ENCODE measurements at places on chromosomes 3 and 15.

DNA sequence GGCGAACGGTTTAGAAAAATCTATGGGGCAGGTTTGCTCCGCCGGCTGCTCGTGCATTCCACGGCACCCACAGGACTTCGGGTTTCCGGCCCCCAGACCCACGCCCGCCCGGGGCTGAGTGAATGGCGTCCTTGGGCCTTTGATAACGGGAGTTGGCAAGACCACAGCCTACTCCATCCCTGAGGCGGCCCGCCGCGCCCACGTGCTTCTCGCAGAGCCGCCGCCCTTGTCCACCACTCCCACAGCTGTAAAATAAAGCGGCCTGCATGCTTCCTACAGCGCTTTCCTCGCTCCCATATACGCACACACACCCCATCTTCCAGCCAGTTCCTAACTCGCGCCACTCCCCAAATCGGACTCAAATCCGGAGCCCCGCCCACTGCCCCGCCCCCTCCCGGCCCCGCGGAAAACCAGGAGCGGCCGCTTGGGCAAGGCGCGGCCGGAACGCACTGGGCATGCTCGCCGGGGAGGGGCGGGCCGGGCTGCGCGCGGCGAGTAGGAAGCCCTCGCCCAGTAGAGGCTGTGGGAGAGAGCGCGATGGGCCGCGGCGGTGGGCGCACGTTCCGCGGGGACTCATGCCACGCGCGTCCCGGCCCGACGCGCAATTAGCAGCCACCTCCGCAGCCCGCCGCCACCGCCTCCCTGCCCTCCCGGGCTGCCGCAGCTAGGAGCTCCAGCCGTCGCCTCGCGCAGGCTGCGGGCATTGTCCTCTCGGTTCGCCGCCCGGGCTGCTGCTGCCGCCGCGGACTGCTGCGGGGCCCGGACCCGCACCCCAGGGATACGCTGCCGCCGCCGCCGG, at the start of gene RAP2B:
Gene RAP2B, plus strand, starts transcription at position 513 of the 799 bp plus-strand sequence. CDS start 468 bp downstream, outside the sequence.
- DNase-seq: peak; percentile 96

GRCh38 chr15:76636059-76636458, 269.1 kb downstream of the SCAPER start:
- DNase-seq: no peak

- no peak for DNase-seq
Observed at GRCh38 chr15:41698779-41699178, 38.6 kb downstream of the MGA start.

GRCh38 chr3:64083575-64083974, 60.3 kb upstream of the PSMD6 start:
- DNase-seq: no peak

DNA sequence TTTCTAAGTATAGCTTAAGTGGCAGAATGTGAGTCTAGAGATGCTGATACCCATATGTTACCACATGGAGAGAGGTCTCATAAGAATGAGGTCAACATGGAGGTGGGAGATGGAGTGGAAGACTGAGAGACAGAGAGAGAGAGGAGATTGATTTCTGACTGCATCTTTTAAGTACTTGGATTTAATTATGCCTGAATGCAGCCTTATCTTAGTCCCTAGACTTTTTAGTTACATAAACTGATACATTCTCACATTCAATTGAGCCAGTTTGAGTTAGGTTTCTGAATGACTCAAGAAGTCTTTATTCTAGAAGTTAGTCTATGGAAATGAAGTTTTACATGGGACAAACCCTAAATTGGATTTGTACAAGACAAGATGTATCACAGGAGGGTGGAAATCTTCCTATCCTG, 58.5 kb upstream of the TNFSF10 start:
- no peak for DNase-seq

- peak; percentile 85 for DNase-seq
Observed at GRCh38 chr15:40754883-40755811, at the start of gene RMDN3. Gene RMDN3, minus strand, starts transcription at chr15:40755254. Its CDS starts 471 bp downstream, at chr15:40754783.

GRCh38 chr3:129310111-129311011, 31.7 kb downstream of the HMCES start:
- no peak for DNase-seq

GRCh38 chr15:69014454-69014853, at the start of gene NOX5:
Gene NOX5, plus strand, starts transcription at chr15:69014695. Its CDS starts 41 bp downstream, at chr15:69014736.
- no peak for DNase-seq

DNA sequence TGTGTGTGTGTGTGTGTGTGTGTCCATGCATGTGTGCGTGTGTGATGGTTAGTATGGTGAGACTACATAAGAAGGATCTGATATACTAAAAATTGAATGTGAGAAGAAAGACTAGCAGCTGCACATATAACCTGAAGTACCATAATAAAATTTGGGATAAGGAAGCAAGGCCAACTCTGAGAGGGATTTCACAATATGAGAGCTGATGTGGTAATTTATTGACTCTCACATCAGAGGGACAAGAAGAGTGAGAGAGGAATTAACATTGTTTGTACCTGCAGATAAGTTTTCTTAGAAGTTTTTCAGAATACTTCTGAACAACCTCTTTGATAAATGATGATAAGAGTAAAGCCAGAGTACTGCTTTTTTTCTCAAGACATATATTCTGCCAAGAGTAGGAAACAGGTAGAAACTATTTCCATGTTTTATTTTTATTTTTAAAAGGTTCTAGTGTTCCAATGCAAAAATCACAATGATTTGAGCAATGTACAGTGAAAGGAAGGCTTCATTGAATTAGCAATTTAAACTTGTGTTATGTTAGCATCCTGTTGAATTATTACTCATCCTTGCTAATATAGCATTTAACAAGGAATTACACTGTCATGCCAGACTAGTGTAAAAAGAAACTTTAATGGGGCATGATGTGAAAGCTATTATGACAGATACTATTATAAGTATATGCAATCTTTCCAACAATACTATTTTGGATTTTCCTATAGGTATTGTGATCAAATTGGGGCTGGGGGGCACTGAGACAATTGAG, 415.5 kb upstream of the ARPP21 start:
- no peak for DNase-seq

- no peak for DNase-seq
Observed at GRCh38 chr15:36954486-36954885, 145.9 kb downstream of the MEIS2 start.

DNA sequence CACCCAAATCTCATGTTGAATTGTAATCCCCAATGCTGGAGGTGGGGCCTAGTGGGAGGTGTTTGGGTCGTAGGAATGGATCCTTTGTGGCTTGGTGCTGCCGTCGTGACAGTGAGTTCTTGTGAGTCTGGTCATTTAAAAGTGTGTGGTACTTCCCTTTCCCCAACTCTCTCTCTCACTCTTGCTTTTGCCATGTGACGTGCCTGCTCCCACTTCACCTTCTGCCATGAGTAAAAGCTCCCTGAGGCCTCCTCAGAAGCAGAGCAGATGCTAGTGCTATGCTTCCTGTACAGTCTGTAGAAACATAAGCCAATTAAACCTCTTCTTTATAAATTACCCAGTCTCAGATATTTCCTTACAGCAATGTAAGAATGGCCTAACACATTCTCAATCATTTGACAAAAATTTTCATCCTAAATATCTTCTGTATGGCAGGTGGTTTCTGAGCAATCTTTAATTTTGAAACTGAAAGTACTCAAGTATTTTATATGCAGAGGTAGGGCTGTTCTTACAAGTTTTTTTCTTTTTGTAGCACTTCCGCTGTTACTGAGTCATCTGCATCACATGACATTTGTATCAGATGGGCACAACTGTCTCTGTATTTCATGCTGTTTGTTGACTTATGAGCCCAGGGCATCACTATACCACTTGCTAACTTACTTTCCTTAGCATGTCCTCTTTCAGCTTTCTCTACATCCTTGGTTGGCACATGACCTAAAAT, 8.8 kb downstream of the RPL39L start:
- DNase-seq: peak; percentile 23

DNA sequence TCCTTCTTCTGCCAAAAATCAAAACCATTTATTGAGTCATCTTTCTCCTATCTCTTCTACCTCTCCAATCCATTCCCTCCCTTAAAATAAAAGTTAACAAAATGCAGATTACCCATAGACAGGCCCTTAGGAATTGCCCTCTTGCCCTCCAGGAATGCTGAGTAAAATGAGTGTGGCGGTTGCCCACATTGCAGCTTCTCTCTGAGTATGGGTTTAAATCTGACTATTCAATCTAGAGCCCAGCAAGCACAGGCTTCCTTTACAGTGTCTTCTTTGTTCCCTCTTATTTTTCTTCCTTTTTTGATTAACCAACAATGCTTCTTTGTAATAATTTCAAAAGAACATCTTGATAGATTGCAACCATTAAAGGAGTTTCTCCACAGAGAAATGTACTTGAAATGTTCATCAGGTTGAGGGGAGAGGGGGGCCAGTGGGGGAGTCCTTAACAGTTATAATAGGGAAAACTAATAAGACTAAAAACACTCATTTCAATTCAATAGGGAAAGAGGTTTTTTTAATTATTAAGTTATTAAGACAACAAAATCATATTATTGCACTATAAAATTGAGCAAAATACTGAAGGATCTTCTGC, 135.3 kb upstream of the LMCD1 start:
- DNase-seq: no peak

DNA sequence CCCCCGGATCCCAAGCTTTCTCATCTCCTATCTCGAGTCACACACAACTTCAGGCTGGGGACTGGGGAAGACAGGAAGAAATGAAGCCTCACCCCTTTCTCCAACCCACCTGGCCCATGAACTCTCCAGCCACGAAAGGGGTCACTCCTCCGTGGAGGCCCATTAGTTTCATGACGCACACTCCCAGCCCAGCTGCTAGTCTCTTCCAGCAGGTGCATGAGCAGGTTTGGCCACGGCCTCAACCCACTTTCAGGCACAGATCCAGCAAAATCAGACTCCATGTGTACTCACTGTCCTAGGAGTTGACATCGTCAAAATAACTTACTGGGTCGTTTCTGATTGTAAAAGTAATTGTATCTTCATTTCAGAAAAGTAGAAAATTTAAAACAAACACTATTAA, 76.6 kb downstream of the C3orf70 start:
- no peak for DNase-seq

DNA sequence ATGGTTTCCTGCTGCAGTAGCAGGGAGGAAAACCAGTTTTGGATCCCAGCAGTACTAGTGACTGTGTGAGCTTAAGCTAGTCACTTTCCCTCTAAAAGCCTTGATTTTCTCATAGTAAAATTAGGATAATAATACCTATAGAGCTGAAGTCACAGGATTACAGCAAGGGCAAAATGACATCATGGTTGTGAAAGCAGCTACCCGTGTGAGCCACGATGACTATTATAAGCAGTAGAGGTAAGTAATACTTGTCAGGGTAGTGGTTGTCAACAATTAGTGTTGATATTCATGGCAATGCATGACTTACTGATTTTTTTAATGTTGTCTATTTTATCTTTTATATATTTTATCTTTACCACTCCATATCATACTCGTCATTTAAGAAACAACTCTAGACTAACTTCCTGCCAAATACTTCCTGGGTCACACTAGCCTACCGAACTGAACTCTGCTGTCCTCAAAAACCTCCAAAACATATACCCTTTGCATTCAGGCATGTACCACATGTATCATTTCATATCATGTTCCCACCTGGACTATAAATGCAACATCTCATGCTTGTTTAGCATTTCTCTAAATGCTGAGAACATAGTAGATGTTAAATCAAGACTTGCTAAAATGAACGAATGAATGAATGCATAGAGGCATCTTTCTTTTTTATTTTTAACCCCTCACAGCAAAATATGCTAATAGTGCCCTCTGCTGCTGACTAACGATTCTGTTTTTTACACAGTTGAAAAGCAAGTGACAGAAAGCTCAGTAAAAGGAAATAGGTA, 172.6 kb downstream of the P3H2 start:
- DNase-seq: no peak

Measured in stimulated activated CD8-positive, alpha-beta memory T cell treated with anti-CD3 and anti-CD28 coated beads, Interleukin-2, amount 100 ng/mL, for 1 hour (primary cell).